ENCODE measurements at places on chromosomes 13 and 19.
A peak's percentile ranks its signal among the peaks of the same experiment; 100 is the strongest.

- DNase-seq: no peak
These were observed 17.7 kb upstream of the OLFM2 start for GRCh38 chr19:9953802-9954542.

DNA sequence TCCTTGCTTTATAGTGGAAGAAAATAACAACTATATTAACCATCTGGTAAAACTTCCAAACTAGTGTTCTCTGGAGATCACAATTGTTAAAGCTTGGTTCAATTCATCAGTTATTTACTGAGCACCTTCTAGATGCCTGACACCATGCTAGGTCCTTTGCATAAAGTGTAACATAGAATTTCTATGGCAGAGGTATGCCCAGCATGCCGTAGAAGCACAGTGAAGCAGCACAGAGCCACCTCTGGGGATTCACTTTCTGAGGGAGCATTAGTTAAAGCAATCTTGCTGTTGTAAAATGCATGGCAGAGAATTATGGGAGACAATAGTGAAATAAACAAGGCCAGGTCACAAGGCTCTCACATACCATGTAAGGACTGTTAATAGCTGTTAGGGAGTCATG lies 75.2 kb downstream of the LRRC63 start:
- DNase-seq: no peak

- no peak for DNase-seq
These were observed 418.4 kb downstream of the EFNB2 start for GRCh38 chr13:106117035-106117434.

DNA sequence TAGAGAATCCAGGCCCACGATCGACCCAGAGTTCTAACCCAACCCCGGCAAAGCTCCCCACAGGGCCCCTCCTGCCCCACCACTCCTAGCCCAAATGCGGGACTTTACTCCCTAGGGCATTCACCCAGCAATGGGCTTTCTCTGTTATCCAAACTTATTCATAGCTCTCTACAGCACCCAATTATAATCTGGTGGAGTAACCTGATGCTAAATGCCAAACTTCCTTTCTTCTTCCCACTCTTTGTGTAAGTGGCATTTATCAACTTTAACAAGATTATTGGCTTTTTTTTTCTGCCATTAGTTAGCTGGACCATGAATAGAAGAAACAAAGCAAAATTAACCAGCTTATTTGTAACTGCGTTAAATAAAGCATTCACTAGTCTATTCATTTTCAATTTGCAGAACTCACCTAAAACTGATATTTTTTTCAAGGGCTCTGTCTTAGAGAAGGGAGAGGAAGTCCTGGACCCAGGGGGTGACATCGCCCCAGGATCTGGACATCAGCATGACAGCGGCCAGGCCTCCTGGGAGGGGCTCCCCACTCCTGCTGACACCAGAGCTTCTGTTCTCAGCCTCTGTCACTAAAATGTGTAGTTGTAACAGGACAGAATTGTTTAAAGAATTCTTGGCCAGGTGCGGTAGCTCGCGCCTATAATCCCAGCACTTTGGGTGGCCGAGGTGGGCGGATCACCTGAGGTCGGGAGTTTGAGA lies 1.5 kb downstream of the FAM124A start:
- no peak for DNase-seq

- DNase-seq: no peak
These were observed 78.2 kb downstream of the C13orf42 start for GRCh38 chr13:51032831-51033230.

- no peak for DNase-seq
These were observed 250.3 kb upstream of the ATXN8OS start for GRCh38 chr13:69857183-69857821.

DNA sequence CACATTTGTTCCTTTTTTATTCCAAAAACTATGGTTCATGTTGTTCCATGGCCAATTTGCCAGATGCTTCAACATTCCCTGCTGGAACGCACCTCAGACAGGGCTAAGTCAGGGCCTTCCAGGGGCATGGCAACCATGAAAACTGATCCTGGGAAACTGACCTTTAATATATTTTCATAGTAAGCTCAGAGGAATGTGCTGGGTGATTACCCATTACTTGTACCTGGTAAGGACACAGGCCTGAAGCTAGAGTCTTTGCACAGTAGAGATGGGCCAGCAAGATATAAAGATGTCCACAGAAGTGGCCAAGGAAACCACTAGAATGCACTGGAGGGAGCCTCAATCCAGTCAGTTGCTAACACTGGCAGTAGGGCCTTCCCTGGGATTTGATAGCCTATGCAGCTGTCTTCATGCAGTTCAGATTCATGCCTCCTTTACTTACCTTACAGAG lies 353.1 kb downstream of the ENOX1 start:
- no peak for DNase-seq

GRCh38 chr19:7731615-7732014 lies 295 bp downstream of the CLEC4G start:
- no peak for DNase-seq

DNA sequence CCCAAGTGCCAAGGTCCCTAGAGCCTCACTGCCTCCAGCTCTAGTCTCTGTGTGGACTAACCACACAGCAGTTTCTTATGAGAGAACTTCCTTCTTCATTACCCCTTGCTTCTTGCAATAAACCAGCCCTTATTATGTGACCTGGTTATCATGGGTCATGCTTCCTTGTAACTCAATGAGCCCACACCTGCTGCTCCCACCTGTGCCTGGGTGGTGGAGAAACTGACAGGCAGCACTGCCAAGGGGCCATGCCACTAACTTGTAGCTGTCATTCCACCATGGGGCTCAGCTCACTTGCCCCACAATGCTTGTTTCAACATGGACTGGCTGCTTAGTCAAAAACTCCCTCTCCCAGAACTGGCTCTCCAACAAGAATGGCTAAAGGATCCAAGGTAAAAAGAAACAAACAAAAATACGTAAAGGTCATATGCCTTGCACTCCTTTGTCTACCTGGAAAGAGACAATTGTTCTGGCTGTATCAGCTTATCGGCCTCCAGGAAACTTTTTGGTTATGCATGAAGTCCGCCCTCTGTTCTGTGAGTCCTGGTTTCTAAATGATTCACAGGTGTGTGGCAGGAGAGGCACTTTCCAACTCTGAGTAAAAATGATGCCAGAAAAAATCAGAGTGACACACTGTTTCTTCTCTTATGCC lies 446.4 kb downstream of the COG6 start:
- DNase-seq: peak; percentile 18

GRCh38 chr19:31548941-31549340 lies 199.7 kb upstream of the TSHZ3 start:
- DNase-seq: no peak

GRCh38 chr13:29845440-29846056 lies 4.9 kb downstream of the UBL3 start:
- no peak for DNase-seq

DNA sequence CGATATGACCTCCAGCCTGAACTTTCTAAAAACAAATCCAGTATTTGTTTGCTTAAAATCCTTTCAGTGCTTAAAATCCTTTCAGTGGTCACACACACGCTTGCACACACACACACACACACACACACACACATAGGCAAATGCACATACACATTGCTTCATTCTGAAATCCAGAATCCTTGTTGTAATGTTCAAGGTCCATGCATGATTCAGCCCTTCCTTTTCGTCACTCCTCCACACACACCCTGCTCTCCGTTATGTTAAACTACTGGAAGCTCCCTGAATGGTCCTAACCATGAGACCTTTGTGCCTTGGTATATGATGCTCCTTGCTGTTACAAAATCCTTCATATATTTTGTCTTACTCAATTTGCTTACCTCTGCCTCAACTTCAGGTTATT lies 44.9 kb downstream of the SERTM1 start:
- no peak for DNase-seq
